ENCODE measurements at places on chromosomes 5 and 9. TPM values are rescaled to one million over a fixed set of nuclear protein-coding genes. Genes with fewer than 3 reads are reported as not detected.
A peak's percentile ranks its signal among the peaks of the same experiment; 100 is the strongest.

DNA sequence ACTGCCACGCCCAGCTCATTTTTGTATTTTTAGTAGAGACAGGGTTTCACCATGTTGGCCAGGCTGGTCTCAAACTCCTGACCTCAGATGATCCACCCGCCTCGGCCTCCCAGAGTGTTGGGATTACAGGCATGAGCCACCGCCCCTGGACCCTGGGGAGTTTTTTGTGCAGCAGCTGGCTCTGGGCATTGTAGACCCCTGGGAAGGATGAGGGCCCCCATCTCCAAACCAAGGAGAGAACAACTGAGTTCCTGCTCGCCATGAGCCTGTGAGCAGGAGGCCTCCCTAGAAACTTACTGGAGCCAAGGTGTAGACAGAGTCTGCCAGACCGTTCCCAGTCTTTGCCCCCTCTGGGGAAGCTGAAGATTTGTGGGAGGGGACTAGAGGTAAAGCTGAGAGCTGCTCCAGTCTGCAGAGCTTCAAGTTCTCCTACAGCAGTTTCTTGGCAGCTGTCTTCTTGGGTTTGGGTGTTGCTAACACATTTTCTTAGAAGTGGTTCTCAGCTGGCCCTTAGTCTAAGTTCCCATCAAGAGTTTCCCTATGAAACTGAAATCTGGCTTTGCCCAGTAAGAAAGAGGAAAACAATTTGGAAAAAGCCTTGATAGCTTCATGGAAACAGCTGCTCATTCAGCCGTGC is 12.4 kb downstream of the NUDT2 start:
- H3K27ac ChIP-seq = no peak overlapping the region
- H3K4me3 ChIP-seq = no peak overlapping the region
- no peaks in the 10 kb centered on the region for H3K4me1 ChIP-seq

- no peaks in the 10 kb centered on the region for H3K36me3 ChIP-seq
- H3K4me1 ChIP-seq = peaks cover 5% of the 10 kb centered on the region
- no peaks in the 10 kb centered on the region for H3K27me3 ChIP-seq
- DNase-seq = no peak
- H3K4me3 ChIP-seq = no peak overlapping the region
These were observed 79.2 kb upstream of the MRPS30 start for GRCh38 chr5:44729536-44729935.

GRCh38 chr9:94801681-94802080 is 75.2 kb downstream of the AOPEP start:
- H3K27me3 ChIP-seq = no peaks in the 10 kb centered on the region
- H3K4me3 ChIP-seq = no peak overlapping the region
- no peak overlapping the region for H3K27ac ChIP-seq
- no peak for DNase-seq
- H3K36me3 ChIP-seq = no peaks in the 10 kb centered on the region

Gene MRPS30
- total RNA-seq = 156 TPM

Gene MYMK
- total RNA-seq = not detected

Gene HSD17B3
- not detected for total RNA-seq

DNA sequence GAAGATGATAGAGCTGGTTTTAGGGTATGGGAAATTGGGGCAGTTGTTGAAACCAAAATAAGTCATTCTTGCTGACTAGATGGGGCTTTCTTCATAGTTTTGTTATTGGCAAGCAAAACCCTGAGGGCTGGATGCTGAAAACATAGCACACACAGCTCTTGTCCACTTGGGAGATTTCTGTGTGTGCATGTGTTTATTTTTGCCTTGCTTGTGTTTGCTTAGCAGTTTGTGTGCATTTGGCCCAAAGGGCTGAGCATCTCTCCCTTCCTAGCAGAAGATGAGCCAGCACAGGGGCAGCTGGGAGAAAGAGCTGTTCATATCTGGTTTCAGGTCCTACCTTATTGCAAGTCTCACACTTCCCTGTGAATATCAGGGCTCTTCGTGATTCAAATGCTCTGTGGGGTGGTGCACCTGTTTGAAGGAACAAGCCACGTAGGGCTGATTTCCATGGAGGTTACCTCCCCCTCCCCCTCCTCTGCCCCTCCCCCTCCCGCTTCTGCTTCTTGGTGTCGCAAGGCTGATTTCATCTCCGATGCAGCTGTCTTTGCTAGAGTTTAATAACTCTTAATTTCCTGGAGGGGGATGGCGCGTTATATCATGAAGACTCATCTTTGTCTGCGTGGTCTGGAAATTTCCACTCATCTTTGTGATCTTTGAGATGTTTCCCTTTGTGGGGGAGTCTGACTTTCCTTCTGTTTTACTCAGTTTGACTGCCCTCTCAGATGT is 296.5 kb downstream of the ARHGAP26 start:
- H3K36me3 ChIP-seq = no peaks in the 10 kb centered on the region
- H3K27me3 ChIP-seq = no peaks in the 10 kb centered on the region
- no peak overlapping the region for H3K4me3 ChIP-seq
- no peak overlapping the region for H3K27ac ChIP-seq

GRCh38 chr9:87831159-87831558 is 51.5 kb upstream of the SPATA31E1 start:
- no peaks in the 10 kb centered on the region for H3K27me3 ChIP-seq
- H3K4me1 ChIP-seq = no peaks in the 10 kb centered on the region
- H3K27ac ChIP-seq = no peak overlapping the region
- H3K36me3 ChIP-seq = no peaks in the 10 kb centered on the region

GRCh38 chr9:18638371-18639249 is 164.7 kb downstream of the ADAMTSL1 start:
- DNase-seq = no peak
- no peaks in the 10 kb centered on the region for H3K36me3 ChIP-seq
- no peak overlapping the region for H3K27ac ChIP-seq

DNA sequence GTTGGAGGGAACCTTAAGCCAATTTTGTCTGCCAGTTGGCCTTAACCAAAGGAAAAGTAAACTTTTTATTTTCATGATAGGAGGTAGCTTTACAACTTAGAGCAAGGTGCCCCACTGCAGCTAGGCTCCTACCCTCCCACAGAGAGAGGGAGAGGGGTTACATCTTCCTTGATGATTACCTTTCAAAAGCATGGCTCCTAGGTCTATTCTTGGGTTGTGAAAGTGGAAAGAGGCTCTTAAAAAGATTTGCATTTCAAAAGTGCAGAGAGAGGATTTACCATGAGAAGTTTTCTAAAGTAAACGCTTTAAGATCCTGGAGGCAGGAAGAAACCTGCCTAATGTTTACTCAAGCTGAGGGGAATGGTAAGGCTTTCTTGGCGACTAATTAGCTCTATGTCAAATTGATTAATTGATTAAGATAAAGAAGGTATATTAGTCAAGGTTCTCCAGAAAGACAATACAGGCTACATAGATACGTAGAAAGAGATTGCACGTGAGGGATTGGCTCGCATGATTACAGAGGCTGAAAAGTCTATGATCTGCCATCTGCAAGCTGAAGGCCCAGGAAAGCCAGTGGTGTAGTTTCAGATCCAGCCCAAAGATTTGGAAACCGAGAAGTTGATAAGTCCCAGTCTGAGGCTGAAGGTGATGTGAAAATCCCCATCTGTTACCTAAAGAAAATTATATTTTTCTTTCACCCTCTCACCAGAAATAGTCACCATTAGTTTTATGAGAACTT is 333.8 kb upstream of the CTNND2 start:
- H3K27ac ChIP-seq = no peak overlapping the region
- peak; percentile 65 for DNase-seq
- H3K27me3 ChIP-seq = peaks cover 58% of the 10 kb centered on the region
